CD4-positive, alpha-beta T cell treated with Interleukin-12 subunit alpha and Interleukin-12 subunit beta, for 1 hour (primary cell): ENCODE measurements at places on chromosomes 7 and 10.
A peak's percentile ranks its signal among the peaks of the same experiment; 100 is the strongest.

DNA sequence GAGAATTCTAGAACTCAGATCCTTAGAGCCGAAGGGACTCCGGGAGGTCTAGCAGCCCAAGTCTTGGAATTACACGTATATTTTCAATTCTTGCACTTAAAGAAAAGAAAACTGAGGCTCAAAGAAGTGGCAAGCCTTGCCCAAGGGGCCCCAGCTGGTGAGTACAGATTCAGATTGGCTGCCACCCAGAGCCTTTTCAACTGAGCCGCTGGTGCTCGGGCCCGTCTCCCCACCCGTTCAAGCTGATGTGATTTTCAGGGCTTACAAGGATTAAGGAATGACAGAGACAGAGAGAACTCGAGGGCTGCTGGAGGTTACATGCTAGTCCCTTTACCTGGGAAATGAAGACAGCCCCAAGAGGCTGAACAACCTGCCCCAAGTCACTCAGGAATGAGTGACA, 117.8 kb downstream of the ABLIM1 start:
- DNase-seq: no peak

GRCh38 chr7:158646766-158647474, 57.7 kb downstream of the NCAPG2 start:
- DNase-seq: peak; percentile 11

DNA sequence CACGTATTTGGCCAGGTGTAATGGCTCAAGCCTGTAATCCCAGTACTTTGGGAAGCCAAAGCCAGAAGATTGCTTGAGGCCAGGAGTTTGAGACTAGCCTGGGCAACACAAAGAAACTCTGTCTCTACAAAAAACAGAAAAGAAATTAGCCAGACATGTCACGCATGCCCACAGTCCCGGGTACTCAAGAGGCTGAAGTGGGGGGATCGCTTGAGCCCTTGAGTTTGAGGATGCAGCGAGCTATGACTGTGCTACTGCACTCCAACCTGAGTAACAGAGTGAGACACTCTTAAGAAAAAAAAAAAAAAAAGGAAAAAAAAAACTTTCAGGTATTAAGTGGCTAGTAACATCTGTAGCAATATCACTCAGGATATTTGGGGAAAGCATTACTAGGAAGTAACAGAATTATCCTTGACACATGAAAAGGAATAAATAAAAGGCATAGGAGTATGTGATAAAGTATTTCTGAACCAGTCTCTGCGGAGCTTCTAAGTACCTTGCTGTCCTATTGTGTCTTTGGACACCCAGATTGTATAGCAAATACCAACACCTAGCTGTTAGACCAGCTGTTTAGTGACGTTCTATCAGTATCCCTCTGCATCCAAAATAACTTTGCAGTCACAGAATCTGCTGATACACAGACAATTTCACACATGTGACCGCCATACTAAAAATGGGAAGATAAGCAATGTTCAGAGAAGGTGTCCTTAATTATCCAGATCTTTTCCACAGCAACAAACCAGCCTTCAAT, 74.4 kb downstream of the CYTH3 start:
- DNase-seq: no peak

- no peak for DNase-seq
Observed at GRCh38 chr7:66832531-66833351, 88.3 kb upstream of the TMEM248 start.

DNA sequence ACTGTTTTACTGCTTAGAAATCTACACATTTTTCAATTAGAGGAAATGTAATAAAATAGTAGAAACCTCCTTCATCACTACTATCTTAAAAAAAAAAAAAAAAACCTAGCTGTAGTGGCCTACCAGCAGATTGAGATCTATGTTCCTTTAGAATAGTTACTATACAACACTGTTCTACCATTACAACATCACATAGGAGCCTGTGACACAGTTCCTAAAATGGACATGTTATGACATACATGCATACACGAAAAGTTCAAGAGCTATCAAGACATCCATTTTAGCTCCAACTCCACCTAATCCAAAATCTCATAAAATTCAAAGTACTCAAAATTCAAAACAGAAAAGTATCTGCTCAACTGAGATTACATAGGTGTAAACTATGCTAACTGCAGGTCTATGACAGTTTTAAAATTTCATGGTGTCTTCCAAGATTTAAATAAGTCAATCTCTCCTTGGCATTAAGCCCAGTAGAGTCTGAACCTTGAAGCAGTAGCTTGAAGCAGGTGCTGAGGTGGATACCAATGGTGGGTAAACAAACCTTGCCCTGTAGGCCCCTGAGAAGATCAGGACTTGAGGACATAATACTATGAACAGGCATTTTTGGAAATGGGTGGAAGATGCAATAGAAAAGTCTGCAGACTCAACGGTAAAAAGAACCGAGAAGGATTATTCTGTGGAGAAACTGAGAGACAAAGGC, 17.0 kb downstream of the CACUL1 start:
- DNase-seq: no peak

DNA sequence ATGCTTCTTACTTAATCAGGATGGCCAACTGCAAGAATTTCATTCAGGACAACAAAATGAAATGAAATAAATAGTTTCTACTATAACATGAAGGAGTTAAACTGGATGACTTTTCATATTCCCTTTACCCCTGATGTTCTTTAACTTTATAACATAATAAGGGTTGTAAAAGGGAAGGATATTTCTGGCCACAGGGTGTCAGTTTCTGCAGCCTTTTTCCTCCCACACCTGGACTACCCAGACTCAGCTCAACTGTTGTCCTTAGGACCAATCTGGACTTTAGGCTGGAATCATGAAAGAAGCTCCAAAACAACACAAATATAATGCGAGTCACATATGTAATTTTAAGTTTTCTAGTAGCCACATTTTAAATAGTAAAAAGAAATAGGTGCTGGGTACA, 43.4 kb downstream of the PRPS1L1 start:
- no peak for DNase-seq

- DNase-seq: no peak
Observed at GRCh38 chr7:116227678-116228239, 17.4 kb downstream of the TES start.

DNA sequence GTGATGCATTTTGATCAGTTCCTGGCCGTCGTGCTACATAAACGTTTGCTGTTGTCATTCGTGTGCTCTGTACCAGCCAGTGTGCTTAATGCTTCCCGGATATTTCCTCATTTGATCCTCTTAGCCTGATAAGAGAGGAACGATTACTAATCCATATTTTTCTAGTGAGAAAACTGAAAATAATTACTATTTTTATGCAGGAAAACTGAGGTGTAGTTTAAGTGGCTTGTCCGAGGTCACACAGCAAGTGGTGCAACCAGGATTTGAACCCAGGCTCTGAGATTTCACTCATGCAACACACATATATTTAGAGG, 650 bp upstream of the SORBS1 start:
- DNase-seq: no peak

- DNase-seq: peak; percentile 35
Observed at GRCh38 chr7:25854608-25855497, 297.1 kb upstream of the NFE2L3 start.
